ENCODE measurements at places on chromosomes 7 and 10.

GRCh38 chr7:80779456-80779855 lies 139.4 kb downstream of the SEMA3C start:
- DNase-seq: no peak

DNA sequence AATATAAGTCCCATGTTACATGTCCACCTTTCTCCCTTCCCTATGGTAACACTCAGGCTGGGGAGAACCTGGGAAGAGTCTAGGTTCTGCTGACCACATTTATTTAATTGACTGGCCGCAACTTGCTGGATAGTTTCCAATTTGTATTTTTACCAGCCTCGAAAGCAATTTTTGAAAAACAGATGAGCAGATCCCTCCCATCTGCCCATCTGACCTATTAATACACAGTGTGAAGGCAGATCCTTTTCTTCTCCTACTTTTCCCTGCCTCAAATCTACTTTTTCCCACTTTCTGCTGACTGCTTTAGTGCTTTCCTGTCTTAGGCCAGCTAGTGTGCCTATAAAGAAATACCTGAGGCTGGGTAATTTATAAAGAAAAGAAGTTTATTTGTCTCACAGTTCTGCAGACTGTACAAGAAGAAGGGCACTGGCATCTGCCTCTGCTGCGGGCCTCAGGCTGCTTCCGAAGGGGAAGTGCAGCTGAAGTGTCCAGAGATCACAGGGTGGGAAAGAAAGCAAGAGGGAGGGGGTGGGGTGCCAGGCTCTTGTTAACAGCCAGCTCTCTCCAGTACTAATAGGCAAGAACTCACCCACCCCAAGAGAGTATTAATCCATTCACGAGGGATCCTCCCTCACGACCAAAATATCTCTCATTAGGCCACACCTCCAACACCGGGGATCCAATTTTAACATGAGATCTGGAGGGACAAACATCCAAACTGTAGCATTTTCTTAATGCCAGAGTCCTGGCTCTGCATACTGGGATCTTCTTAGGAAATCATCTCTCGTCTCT lies 336.0 kb upstream of the IGFBP3 start:
- no peak for DNase-seq

DNA sequence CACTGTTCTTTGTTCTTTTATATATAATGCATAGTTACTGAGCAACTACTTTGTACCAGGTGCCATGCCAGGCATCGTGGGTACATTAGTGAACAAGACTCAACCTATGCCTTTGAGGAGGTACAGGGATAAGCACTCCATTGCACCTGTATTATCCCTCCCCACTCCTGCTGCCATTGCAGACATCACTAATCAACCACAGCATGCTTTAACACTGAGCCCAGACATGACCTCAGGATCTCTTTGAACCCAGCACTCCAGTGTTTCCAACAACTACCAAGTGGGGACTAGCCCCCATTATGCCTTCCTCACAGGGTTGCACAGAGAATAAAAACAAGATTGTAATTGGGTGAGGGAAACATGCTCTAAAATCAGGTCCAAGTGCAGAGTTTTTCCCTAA lies 60.5 kb upstream of the COL13A1 start:
- no peak for DNase-seq

DNA sequence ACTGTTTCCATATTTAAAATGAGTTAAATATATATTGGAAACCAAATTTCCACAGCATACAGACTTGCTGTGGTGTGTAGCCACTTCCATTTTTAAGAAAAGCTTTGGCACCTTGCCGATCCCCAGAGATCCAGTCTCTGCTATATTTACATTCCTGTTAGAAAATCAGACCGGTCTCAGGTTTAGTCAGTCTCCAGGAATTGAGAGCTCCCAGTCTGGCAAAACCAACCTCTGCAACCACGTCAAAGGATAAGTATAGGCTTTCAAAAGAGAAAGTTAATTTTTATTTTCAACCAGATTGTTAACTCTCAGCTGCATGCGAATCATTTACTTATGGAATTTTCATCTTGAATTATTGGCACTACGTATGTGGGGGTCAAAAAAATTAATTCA lies 28.2 kb downstream of the PUS7 start:
- no peak for DNase-seq

DNA sequence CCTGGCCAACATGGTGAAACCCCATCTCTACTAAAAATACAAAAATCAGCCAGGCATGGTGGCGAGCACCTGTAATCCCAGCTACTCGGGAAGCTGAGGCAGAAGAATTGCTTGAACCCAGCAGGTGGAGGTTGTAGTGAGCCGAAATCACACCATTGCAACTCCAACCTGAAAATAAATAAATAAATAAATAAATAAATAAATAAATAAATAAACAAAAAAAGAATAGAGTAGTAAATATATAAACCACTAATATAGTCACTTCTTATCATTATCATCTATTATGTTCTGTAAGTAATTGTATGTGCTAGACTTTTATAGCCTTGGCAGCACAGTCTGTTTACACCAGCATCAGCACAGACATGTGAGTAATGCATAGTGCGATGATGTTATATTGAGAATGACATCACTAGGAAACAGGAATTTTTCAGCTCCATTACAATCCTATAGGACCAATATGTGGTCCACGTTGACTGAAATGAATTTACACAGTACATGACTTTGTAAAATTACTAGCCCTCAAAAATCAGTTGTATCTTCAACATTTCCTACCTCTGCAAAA lies 385.4 kb upstream of the ANKRD30A start:
- no peak for DNase-seq

DNA sequence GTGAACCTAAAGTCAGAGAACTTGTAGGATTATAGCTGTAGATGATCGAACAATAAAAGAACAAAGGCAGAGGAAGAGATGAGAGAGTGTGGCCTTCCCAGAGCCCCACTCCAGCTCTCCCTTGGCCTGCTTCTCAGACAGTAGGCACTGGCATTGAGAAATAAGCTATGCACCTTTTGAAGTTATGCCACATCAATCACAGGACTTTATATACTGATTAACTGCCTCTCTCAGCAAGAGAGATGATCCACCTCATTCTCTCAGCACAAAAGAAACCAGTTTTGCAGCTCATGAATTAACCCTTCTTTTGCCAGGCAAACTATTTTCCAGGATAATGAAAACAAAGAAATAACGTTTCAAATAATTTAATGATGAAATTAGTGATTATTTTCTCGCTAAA lies 22.0 kb upstream of the CTTNBP2 start:
- DNase-seq: no peak

- peak; percentile 63 for DNase-seq
These were observed 1.1 kb upstream of the HOXA1 start for GRCh38 chr7:27096768-27097514.

- DNase-seq: no peak
These were observed 568.0 kb downstream of the ZWINT start for GRCh38 chr10:55793024-55793423.

GRCh38 chr10:1100691-1101368 lies 44.6 kb downstream of the WDR37 start:
- DNase-seq: no peak

- peak; percentile 88 for DNase-seq
These were observed 35.1 kb downstream of the DNAJB12 start for GRCh38 chr10:72319416-72320254.

DNA sequence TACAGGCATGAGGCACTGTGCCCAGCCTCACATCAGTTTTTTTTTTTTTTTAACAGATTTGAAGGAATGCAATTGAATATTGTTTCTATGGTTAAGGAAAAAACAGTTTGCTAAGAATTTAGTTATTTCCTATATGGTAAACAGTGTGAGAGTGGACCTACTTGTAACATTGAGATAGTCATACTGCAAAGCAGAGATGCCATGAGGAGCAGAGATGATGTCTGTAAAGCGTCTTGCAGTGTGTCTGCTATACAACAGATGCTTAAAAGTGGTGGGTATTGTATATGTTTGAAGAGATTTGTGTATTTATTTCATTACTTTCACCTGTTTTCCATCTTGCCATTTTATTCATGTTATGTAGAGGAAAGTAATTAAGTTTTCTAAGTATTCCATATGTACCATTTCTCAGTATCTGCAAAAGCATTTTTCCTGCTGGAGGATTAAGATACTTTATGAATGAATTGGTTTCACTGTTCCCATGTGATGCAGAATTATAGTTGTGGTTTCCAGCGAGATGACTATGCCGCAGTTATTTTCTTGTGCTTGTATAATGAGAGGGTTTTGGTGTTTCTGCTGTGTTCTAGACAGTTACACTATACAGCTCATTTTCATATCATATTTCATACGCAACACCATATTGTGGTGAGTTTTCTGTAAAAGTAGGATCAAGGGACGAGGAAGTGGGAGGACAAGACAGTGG lies 26.6 kb downstream of the TET1 start:
- DNase-seq: no peak

GRCh38 chr10:44068716-44069482 lies 316.0 kb downstream of the CXCL12 start:
- DNase-seq: no peak

- no peak for DNase-seq
These were observed 131.6 kb upstream of the NPY start for GRCh38 chr7:24152356-24152755.

- DNase-seq: peak; percentile 71
These were observed 441 bp downstream of the BMI1 start for GRCh38 chr10:22321156-22321923.

DNA sequence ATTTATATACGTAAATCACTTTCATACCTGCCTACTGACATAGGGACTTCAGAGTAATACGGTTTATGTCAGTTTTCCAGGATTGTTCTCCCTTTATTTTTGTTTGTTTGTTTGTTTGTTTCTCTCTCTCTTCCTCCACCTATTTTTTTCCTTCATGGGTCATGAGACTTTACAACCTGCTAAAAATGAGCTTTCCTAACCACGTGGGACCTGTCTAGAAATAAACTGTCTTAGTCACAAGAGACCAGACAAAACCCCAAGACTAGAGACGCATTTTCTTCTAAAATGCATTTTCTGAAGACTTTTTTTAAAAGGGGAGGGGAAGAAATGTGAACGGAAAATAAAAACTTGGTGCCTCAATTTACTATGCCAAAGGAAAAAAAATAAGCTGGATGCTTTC lies 41.1 kb upstream of the FIGNL1 start:
- no peak for DNase-seq

DNA sequence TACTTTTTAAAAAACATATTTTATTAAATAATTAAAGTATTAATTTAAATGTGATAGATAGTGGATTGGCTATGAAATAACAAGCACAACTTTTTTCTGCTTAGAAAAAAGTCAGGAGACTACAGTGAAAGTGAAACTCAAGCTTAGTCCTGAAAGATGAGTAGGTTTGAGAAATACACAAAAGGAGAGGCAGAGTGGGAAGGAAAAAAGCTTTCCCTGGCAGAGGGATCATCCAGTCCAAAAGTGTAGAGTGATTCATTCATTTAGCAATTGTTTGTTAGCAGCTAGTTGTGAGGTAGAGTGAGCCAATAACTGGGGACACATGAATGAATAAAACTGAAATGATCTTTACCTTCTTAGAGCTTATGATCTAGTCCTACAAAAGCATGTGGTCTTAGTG lies 93.5 kb downstream of the FOXP2 start:
- no peak for DNase-seq

DNA sequence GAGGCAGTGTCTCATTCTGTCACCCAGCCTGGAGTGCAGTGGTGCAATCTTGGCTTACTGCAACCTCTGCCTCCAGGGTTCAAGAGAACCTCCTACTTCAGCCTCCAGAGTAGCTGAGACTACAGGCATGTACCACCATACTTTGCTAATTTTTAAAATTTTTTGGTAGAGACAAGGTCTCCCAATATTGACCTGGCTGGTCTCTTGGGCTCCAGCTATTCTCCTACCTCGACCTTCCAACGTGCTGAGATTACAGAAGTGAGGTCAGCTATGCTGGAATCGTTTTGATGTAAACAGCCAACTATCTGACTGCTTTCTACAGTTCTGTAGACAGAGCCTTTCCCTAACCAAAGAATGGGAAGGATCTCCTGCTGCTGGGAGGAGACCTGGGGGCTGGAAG lies 375.8 kb downstream of the GATA3 start:
- DNase-seq: no peak

DNA sequence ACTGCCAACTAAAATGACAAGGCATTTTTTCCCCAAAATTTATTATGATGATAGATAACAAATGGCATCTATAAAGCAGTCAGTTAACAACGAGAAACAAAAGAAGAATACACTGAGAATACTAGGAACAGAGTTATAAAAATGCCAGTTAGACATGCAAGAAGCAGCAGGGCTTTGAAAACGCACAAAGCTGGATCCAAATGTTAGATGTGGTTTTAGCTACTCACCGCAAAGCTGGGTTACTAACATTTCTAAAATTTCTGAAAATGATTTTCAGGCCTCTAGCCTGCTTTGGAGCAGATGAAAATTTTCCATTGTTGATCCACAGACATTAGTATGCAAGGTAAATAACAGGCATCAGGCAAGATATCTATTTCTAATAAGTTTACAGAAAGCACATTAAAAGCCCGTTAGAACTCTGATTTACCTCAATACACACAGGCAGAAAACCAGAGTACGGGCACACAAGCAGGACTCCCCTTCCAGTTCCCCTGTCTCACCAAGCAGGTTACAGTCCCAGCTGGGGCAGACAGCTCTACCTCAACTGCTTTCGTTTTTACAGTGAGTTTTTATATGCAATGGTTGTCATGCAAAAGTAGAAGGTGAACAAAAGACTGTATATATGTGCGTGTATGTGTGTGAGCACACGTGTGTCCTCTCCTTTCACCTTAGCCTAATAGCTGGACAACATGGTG lies 37.9 kb downstream of the GLI3 start:
- DNase-seq: no peak

- DNase-seq: no peak
These were observed 180.8 kb downstream of the PRKCQ start for GRCh38 chr10:6399231-6399741.

Measured in GM13976 (cell line).